ENCODE measurements at places on chromosomes 12 and 14. TPM values are rescaled to one million over a fixed set of nuclear protein-coding genes. Genes with fewer than 3 reads are reported as not detected.

- DNase-seq, result peak; percentile 4
Observed at GRCh38 chr12:77204083-77204482, 138.7 kb upstream of the E2F7 start.

- DNase-seq, result peak; percentile 23
Observed at GRCh38 chr12:111842556-111843396, 748 bp downstream of the MAPKAPK5 start.

- DNase-seq, result no peak
Observed at GRCh38 chr14:91047174-91047753, 13.2 kb downstream of the RPS6KA5 start.

GRCh38 chr12:48038085-48038484 lies 33.8 kb upstream of the COL2A1 start:
- no peak for DNase-seq

GRCh38 chr14:64729386-64730060 lies 25.3 kb downstream of the PLEKHG3 start:
- DNase-seq, result no peak

DNA sequence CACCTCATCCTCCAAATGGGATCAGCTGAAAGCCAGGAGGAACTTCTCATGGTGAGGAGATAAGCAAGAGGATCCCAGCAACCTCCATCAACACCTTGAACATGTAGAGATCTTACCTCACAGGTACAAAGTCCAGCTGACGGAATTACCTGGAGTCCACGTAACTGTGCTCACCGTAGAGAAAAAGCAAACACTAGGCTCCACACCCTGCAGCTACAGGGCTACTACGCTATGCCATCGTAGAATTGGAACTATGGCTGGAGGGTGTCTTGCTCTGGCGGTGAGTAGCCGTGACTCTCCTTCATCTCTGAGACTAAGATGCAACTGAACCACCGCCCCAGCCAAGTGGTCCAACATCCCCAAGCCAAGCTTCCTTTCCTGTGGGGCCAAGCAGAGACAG lies 50.5 kb downstream of the CRY1 start:
- DNase-seq, result no peak

DNA sequence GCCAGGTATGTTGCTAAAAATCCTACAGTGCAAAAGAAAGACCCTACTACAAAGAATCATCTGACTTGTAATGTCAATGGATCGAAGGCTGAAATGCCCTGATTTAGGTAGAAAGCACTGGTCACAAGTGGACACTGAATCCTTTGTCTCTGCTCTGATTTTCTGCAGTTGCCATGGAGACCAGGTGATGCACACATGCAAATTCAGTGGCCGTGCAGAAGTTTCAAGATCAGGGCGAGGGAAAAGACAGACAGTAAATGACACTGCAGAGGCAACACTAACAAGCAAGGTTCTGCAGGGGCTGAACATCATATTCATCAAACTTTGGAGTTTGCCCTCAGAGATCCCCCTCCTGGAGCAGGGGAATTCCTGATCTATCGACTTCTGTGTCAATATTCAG lies 370.3 kb upstream of the TMEM132C start:
- no peak for DNase-seq

- peak; percentile 86 for DNase-seq
Observed at GRCh38 chr12:38282886-38283285, 33.7 kb upstream of the ALG10B start.

DNA sequence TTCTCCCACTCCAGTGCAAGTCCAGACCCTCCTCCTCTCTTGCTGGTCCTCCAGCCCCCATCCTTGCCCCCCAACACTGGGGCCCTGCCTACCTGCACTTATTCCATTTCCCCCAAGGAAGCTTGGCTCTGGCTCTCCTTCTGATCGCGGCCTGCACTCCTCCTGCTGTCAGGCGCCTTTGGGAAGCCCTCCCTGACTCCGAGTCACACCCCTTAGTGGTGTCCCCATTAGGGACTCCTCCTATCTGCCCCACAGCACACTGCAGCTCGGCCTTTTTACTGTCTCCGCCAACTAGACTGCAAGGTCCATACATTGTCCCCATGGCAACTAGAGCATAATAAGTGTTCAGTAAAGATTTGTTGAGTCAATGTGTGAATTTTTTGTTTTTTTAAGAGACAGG lies 32.9 kb downstream of the FIGNL2 start:
- DNase-seq, result no peak

GRCh38 chr12:124636138-124636978 lies 68.9 kb upstream of the NCOR2 start:
- DNase-seq, result peak; percentile 67

DNA sequence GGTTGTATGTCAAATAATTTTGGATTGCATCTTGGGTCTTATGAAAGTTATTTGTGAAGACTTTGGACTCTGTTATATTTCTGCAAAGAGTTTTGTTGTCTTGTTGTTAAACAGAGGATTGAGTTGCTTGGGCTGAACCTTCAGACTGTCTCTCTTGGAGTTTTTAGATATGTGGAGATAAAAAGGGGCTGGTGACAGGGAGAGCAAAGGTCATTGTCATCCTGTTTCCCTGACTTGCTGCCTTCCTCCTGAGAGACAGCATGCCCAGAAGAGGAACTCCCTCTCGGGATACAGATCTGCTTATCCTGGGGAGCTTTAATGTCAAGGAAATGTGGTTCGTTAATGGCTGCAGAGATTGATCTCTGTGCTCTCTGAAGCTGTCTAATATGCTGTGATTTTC lies 47.6 kb upstream of the RFLNA start:
- DNase-seq, result no peak

GRCh38 chr14:69876221-69876847 lies 2.9 kb upstream of the SMOC1 start:
- DNase-seq, result no peak

DNA sequence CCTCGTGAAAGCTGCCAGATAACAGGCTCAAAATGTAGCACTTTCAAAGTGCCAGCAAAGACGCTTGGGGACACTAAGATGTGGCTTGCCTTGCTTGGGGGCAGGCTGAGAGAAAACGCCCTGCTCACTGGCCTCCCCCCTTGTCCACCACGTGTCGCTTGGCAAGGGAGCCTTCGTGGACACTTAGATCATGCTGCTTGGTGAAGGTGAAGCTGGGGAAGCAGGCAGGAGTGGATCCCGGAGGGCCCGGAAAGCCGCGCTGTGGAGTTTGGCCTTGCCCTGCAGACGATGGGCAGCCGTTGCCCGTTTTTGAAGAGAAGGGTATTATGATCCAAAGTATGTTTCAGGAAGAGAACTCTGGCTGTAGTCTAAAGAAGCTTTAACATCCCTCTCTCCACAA lies 53.4 kb upstream of the BDKRB2 start:
- DNase-seq, result no peak

DNA sequence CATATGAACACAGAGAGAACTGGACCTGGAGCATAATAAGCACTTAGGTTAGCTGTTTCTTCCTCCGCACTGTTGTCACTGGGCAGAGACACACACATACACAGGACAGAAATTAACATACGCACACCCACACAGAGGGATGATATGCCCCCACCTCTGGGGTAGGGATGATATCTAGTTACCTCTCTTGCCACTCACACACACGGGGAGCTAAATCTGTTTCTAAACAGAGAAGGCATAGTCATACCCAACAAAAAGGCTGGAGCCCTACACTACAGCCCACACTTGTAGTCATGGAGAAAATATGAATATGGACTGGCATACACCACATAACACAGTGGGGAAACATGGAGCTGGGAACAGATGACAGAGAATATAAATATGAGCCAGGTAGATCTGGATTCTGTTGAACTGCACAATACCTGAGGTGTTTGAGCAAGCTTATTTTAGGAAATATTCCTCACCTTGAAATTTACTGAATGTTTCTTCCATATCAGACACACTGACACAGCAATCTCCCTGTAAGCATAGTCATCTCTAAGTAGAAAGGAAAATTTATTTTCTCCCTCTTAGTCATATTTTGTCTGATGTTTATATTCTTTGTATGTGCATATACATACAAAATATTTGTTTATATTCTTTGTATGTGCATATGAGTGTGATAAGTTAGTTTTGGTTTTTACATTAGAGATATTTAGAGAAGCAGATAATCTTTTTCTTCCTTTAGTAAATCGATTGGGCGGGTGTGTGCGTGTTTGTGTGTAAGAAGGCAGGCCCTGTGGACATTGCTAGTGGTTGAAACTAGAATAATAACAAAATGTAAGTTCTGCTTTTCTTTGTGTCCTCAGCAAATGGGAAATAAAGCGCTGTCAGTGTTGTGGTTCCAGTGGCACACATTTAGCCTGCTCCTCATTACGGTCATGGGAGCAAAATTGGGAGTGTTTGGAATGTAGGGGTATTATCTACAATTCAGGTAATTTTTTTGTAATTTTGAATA lies 20.9 kb upstream of the SCFD1 start:
- DNase-seq, result no peak

DNA sequence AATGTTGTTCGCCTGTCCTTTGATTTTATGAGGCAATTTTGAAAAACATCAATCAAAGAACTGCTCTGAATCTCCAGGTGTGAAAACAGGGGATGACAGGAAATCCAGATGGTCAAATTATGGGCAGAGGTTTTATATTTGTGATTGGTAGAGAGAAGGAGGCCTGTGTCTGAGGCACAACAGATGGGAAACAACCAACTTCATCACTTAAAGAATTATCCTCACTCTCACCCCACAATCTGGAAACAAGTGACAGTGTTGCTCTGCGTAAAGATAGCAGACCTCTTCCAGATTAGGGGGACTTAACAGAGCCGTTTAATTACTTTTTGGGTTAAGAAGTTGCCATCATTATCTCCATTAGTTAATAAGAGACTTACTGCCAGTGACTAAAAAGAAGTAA lies 64.1 kb upstream of the EGLN3 start:
- DNase-seq, result no peak

- no peak for DNase-seq
Observed at GRCh38 chr12:28975564-28976340, 173.3 kb upstream of the FAR2 start.

- DNase-seq, result peak; percentile 59
Observed at GRCh38 chr14:106586098-106586704, 1059.8 kb downstream of the TMEM121 start.

- DNase-seq, result no peak
Observed at GRCh38 chr12:113142173-113142885, 6.8 kb upstream of the RASAL1 start.

DNA sequence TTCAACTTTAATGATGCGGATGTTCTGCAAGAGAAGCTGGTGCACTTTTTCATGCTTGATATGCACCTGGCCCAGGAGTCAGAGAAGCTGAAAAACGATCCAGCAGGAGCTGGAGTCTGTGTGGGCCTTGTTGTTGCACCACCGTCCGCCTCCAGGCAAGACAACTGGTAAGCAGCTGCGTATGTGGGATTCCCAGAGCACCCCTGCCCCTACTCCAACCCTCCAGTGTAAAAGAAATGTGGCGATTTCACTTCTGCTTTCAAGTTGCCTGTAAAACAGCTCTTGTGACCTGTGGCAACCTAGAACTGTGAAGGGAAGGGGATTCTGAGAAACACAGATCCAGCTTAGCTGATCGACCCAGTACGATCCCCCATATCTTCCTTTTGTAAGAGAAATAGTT lies 154.1 kb upstream of the PELI2 start:
- DNase-seq, result no peak

DNA sequence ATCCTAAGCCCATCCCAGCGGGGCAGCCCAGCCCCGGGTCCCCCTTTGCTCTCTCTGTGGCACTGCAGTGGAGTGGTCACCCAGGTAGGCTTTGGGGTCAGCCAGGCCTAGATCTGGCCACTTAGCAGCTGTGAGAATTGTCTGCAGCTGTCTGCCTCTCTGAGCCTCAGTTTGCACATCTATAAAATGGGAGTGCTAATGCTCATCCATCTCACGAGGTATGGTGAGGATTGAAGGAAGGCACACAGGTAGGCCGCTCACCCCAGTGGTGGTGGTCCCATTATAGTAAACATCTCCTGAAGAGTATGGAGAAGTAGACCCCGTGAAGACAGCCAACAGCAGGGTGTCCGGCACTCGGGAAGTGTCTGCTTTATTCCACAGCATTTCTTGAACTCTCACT lies 9.2 kb downstream of the FOXN4 start:
- DNase-seq, result no peak

The SPX gene
- total RNA-seq, result 203 TPM

The COL2A1 gene
- not detected for total RNA-seq

The CCDC60 gene
- not detected for total RNA-seq

The PLEKHA5 gene
- total RNA-seq, result 27.4 TPM

The SYT10 gene
- not detected for total RNA-seq

The DPF3 gene
- 2.1 TPM for total RNA-seq

Data from MCF 10A (cell line).